WERI-Rb-1 (cell line): ENCODE measurements at places on chromosomes 3 and 15.
A peak's percentile ranks its signal among the peaks of the same experiment; 100 is the strongest.

DNA sequence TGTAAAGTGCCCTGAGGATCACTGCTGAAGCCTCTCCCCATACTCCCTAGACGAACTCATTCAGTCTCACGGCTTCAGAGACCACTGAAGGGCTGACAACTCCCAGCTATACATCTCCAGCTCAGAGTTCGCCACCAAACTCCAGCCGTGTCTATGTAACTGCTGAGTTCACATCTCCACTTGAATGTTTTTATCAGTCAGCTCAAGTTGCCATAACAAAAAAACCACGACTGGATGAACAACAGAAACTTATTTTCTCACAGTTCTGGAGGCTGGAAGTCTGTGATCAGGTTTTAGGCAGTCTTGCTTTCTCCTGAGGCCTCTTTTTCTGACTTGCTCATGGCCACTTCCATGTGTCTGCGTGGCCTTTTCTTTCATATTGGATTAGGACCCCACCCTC, 223.0 kb upstream of the LRRFIP2 start:
- no peak for DNase-seq

DNA sequence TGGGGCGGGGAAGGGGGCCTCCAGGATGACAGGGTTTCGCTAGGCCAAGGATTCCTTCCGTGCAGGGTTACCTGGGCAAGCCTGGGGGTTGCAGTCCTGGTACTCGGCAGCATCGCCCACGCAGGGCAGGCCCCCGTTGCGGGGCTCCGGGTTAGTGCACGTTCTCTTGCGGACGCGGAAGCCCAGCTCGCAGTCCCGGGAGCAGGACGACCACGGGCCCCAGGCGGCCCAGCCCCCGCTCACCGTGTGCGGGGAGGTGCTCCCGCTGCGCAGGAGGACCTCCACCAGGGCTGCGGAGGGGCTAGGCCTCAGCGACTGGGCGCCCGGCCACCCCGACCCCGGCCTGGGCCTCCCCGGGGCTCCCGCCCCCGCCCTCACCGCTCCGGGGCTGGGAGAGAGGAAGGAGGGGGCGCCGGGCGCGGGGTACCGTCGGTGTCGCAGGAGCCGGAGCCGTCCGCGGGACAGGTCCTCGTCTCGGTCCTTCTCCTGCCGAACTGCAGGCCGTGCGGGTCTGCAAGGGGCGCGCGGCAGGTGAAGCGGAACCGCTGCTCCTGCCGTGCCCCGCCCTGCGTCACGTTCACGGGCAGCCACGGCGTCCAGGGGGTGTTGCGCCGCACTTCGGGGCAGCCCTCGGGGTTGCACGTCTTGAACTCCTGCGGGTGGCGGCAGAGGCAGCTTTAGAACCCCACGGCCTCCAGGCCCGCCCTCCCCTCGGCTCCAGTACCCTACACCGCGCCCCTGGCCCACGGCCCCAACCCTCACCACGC, 114.6 kb downstream of the SEMA5B start:
- no peak for DNase-seq

DNA sequence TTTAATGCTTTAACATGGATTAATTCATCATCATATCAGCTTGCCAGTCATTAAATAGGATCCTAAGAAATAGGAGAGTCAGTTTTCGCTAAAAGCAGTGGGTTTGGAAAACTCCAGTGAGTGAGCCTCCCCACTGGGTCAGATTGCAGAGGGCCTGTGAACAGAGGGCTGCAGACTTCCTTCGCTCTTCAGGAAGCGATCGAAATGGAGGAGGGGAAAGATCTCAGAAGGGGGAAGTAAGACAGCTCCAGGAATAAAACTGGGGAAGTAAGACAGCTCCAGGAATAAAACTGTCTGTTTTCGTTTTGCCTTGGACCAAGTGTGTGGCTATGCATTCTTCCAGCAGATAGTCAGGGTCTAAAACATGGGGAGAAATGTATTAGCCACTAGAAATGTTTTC, 124.8 kb upstream of the C15orf61 start:
- no peak for DNase-seq

- no peak for DNase-seq
Measured at GRCh38 chr3:54376142-54376807, 253.9 kb downstream of the CACNA2D3 start.

GRCh38 chr3:51717947-51718346, 11.1 kb downstream of the GRM2 start:
- DNase-seq: no peak

DNA sequence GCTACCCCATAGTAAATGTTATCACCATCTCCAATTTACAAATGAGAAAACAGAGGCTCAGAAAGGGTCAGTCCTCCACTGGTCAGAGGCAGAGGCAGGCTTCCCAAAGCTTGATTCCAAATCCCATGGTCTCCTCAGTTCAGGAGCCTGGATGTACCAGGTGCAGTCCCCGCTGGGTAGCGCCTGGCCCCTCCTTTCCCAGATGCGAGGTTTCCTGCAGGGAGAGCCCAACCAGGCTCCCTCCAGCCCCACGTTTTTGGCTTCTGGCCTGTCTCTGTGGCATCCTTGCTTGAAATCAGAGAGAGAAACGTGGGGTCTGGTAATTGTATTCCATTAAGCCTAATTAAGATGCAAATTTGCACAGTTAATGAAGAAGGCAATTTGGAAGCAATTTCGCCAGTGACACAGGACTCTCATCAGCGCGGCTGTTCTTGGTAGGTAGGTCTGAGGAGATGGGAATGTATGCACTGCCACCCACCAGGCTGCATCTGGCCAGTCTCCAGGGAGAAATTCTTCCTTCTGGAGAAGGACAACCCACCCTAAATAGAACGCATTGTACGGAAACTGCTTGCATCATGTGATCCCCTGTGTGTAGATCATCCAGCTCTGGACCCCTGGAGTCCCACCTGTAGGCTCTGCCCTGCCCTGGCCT, 50.5 kb downstream of the HRH1 start:
- no peak for DNase-seq

DNA sequence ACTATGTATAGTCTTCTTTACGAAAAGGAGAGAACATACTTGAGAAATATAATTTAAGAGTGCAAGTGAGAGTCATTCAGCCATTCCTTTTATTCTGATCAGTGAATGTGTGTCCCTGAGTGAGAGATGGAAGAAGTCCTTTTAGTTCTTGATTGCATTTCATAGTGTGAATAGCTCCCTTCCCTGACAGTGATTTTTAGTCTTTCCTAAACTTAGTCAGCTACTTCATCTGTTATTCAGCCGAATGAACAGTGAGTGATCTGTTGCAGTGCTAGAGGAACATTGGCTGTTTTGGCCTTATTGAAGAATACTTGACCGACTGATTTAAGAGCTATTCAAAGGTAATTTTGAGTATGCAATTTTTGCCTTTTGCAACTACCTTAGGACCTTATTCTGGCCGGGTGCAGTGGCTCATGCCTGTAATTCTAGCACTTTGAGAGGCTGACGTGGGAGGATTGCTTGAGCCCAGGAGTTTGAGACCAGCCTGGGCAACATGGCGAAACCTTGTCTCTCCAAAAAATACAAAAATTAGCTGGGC, 45.5 kb downstream of the UBE2E2 start:
- DNase-seq: no peak

DNA sequence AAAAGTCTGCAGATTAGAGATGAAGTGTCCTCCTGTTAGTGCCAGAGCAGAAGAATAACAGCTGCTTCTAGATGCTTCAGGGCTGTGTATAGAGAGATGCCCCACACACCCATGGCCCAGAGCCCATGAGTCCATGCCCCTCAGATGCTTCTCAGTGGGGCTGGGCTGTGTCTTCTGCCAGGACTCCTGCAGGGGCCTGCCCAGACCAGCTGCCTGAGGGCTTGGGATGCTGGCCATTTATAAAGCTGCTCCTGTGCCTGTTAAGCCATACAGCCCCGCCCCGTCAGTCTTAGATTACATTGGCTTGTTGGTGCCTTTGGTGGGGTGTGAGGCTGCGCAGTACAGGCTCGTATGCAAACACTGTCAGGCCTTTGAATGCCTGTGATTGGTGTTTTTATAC, 318.0 kb upstream of the CTDSPL start:
- peak; percentile 46 for DNase-seq

DNA sequence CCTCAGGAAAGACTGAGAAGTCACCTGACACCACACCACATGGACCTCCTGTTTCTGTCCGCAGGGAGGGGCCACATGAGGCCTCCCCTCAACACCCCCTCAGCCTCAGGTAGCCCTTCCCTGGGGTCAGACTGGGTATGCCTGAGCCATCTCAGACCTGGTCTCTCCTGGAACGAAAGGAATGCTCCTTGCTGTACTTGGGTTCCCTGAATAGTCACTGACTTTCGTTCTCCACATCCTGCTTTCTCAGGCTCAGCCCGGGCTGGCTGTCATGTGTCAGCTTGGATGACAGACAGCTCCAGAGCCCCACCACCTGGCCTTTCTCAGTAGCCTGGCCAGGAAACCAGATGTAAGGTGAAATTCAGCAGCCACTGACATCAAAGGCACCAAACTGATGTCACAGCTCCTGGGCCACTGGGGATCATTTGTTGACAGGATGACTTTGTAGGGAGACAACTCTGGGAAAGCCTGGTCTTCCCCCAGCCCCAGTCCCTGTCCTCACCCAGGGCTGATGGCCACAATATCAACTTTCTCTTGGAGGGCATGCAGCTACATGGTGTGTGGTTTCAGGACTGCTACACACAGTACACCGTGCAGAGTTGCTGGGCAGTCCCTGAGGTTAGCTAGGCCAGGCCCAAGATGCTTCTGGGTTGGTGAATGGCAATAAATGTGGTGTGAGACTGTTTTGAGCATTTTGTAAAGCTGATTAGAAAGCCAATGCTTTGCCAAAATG, 141.4 kb upstream of the MRPS22 start:
- peak; percentile 87 for DNase-seq

GRCh38 chr3:8739757-8740504, 6.3 kb downstream of the CAV3 start:
- DNase-seq: no peak

GRCh38 chr3:46921871-46922271, 44.4 kb downstream of the PTH1R start:
- no peak for DNase-seq

GRCh38 chr15:39987821-39988220, 51.2 kb downstream of the SRP14 start:
- no peak for DNase-seq

GRCh38 chr3:197203714-197204146, 94.7 kb downstream of the DLG1 start:
- no peak for DNase-seq

- no peak for DNase-seq
Measured at GRCh38 chr3:48306290-48306689, 27.2 kb downstream of the SPINK8 start.

- DNase-seq: no peak
Measured at GRCh38 chr3:101913168-101913567, 63.9 kb downstream of the NFKBIZ start.

DNA sequence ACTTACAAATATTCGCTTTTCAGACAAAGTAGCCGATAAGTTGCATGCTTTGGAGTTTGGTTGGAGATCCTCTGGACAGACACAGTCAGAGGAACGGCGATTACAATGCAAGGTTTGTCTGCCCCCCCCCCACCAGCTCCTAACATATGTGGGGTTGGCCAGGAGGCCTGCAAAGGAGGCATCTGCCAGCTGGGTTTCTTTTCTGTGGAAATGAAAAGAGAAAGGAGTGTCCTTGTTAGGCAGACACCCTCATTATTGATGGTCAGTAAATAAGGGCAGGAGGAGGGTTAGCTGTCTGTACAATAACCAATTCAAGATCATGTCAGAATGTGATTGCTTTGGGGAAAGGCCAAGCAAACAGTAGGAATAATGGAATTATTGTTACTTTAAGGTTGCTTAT, 49.1 kb downstream of the TLNRD1 start:
- no peak for DNase-seq

DNA sequence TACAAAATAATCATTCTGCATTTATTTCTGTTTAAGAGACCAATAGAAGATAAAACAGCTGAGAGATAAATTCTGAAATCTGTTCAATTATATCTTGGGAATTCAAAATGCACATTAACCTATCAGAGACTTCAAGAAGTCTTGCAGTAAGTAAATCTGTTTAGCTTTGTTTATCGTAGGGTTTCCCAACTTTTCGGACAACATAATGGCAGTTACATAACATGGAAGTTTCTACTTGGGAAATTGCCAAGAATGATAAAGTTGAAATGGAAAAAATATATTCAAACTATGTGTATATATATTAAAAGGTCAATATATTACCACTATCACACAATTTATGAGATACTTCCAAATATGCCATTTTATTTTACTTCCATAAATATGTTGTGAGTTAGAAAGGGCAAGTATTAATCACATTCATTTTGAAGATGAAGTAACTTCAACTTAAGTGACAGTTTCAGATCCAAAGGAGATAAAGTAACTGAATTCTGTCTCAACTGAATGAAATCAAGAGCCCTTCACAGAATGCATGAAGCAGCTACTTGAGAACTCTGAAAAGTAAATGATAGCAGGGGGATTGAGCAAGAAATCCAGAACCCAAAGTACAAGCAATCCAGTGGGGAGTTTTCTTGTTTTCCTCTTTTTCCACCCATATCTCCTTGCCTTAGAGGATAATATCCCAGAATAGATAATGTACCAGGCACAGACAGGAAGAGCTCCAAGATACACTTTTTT, 108.8 kb downstream of the PLOD2 start:
- no peak for DNase-seq

- DNase-seq: no peak
Measured at GRCh38 chr3:141859651-141860050, 16.8 kb upstream of the ATP1B3 start.

DNA sequence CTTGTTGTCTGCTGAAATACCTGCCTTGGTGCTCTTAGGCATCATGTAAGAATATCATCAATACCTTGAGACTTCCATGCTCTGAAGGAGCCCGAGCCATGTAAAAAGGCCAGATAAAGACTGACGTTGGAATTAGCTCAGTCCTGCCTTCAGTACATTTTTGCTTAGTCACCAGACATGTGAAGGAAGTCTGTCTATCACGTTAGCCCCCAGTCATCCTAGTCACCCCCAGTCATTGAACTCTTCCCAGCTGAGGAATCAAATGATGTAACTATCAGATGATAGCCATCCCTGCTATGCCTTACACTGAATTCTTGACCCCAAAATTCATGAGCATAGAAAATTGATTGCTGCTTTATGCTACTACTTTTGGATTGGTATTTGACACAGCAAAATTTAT, 351.2 kb upstream of the SGO1 start:
- DNase-seq: no peak

DNA sequence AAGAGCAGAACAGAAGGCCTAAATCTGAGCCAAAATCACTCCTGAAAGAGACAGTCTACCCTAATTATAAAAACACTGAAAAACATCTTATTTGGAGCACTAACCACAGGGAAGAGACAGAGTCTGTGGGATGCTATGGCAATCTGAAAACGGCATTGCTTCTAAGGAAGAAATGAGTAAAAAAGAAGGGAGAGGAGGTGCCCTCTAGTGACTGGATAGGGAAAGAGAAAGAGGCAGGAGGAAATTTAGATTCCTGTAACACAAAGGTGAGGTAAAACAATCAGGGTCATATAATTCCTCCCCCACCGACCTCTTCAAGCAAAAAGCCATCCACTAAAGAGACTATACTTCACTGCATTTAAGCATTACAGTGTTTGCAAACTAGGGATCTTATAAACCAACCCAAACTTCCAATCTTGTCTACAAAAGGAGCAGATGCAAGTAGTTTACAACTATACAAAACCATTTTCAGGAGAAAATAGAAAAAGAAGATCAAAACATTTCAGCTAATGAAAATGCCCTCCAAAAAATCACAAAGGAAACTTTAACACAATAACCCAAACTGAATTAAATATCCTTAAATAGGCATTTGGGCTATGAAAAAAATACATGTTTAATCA, 32.6 kb downstream of the HACD2 start:
- DNase-seq: no peak
